ENCODE measurements at places on chromosomes 13 and 19.

DNA sequence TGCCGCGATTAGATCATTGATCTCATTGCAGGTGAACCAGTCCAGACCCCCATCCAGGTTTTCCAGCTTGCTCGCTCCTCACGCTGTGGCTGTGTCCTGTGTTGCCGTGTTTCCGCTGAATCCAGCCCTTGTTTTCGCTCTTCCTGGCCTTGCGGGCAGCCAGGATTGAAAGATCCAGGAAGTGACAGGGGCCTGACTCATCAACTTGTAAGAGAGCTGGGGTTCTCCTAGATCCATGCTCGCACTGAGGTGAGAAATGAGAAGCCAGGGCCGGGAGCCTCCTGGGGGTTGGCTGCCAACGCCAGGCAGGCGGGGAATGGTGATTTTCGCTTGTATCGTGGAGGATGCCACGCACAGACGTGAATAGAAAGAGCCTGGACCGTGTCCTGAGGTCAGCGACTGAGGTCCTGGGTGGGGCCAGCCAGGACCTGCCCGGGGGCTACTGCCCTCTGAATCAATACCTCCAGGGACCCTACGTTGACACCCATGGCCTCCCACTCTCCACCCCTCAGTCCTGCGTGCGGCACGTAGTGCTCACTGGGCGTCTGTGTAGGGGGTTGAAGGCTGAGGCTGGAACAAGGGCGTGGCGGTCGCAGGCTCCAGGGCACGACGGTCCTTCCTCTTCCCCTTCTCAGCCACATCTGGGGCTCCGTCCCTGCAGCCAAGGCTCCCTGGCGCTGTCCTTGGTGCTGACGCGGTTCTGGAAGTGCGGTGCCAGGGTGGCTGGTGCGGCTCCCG lies 7.3 kb upstream of the PTPRH start:
- DNase-seq: peak; percentile 93

GRCh38 chr13:111620586-111620985 lies 300.1 kb downstream of the TEX29 start:
- DNase-seq: no peak

GRCh38 chr19:55206664-55207500 lies 2.4 kb downstream of the PTPRH start:
- no peak for DNase-seq

GRCh38 chr13:95708391-95708774 lies 31.4 kb downstream of the DNAJC3 start:
- no peak for DNase-seq

DNA sequence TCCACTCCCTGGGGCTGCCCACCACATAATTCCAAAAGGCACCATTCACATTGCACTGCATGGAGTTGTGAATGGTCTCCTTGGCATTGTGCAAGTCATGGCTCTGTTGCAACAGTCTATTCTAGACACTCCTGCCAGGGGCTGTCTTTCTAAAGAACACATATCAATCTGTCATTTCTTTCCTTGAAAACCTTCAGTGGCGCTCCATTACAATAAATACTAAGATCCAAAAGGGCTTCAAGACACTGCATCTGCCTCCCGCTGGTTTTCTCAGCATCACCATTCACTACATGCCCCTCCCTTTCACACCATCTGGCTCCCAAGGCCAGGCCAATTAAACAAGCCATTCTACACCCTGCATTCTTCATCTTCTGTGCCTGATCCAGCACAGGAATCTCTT lies 32.2 kb upstream of the TM9SF2 start:
- DNase-seq: no peak

DNA sequence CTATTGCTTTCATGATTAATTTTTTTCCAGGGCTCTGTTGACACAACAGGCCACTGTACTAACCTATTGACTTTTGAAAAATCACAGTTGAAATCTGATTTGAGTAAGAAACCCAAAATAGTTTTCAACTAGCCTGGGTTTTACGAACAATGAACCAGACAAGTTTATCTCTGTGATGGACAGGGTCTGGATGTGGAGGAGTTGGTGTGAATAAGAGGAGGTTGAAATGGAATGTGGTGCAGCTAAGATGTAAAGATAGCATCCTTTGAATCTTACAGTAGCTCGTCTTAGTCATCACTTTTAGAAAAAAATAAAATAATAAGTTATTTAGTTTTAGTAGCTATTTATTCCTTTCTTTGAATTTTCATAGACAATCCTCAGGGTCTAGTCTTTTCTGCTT lies 8.3 kb upstream of the OXGR1 start:
- no peak for DNase-seq

DNA sequence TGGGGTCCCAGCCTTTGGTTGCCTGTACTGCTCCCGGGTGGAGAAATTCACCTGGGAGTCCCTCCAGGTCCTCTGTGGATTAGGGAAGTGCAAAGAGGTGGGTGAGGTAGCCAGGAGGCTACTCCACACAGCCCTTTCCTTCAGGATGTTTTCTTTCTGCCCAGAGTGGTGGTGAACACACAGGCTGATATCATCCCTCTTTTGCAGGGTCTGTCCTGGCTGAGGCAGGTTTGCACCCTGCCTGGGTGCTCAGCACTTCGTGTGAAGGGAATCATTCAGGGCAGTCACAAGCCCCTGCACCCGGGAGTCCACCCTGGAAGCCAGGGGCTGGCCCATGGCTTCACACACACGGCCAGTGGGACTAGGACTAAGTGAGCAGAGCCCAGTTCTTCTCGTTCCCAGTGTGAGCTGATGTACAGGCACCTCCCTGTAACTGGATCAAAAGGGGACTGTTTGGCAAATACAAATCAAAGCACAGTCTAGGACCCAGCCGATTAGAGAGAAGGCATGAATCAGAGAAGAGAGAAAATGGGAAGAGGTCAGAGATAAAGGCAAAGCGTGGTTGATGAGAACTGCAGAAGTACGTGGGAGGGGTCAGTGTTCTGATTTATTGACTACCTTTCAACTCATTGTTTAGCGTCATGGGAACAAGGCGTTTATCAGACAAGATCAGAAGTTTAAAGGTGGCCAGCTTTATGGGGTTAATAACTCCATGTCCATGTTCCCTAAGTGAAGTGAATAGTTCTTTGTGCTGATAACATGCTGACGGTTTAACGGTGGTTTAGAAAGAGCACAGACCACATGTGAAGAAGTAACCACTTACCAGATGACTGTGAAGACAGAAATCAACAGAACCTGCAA lies 30.4 kb upstream of the SPATA13 start:
- DNase-seq: no peak

DNA sequence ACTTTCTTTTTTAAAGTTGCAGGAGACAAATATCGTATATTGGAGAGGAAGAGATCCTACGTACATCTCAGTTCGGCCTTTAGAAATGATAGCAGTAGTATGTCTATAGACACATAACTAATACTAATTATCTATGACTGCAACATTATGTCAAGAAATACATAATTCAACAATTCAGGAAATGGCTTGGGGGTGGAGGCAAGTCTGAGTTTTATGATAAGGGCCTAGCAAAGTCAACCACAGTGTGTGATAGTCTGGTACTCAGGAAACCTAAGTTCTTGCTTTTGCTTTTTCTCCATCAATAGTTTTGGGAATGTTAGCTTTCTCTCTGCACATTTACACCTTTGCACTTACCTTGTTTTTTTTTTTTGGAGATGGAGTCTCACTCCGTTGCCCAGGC lies 27.5 kb upstream of the OBI1 start:
- no peak for DNase-seq

- DNase-seq: no peak
These were observed 6.8 kb upstream of the CEACAM18 start for GRCh38 chr19:51471527-51471926.

DNA sequence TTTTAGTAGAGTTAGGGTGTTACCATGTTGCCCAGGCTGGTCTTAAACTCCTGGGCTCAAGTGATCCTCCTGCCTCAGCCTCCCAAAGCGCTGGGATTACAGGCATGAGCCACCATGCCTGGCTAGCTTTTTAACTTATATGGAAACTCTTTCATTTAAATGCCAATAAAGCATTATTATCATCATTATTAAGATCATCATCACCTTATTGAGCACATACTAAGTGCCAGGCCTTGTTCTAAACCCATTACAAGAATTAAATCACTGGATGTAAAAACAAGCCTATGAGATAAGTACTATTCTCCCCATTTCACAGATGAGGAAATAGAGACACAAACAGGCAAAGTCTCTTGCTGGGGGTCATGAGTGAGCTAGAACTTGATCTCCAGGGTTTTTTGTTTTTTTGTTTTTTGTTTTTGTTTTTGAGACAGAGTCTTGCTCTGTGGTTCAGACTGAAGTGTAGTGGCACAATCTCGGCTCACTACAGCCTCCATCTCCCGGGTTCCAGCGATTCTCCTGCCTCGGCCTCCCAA lies 1.3 kb downstream of the GMFG start:
- DNase-seq: no peak

DNA sequence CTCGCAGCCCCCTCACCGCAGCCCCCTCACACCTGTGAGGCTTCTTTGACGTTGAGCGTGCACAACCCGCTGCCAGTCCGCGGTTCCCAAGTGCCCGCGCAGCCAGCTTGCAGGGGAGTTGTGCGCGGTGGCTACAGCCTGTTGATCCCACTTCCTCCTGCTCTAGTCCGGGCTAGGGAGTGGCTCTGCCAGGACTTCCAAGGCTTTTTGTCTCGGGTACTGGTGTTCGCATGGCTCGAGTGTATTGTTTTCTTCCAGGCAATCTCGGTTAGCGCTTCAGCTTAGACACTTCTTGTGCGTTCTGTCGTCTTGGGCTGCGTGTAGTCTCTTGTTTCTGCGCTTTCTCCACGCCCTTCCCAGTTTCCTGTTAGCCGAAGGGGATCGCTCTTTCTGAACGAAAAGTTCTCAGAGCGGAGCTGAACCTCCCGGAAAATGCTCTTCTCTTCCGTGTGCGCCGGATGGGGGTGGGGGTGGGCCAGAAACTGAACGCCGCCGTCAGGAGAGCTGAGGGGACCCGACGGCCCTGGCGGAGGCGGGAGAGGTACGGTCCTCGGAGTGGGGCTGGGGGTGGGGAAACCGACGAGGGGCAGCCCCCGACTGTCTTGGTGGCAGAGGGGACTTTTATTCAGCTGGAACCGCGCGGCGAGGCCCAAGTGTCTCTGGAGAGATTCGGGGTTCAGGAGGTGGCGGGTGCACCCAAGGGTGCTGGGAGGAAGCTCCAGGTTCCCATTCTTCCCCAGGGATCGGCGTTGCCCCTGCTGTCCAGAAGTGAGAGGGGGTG lies 697 bp upstream of the DGKH start:
- no peak for DNase-seq

GRCh38 chr13:44259045-44260027 lies 114.3 kb upstream of the SERP2 start:
- DNase-seq: no peak

GRCh38 chr13:74889321-74889720 lies 592.6 kb downstream of the TBC1D4 start:
- DNase-seq: no peak

DNA sequence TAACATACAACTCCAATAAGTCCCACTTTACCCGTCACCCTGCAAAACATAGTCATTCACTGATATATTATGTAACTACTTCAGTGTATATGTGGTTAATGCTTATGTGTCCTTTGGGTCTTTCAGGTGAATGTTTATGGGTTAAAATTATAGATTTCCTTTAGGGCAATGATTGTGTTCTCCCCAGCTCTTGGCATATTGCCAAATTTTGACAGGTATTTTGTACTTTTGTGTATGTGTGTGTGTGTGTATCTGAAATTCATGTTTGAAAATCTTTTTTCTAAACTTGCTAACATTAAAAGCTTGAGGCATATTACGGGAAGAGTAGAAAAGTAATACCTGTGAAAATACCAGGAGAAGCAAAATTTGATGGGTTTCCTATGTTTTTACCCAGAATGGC lies 8.2 kb downstream of the CDK8 start:
- no peak for DNase-seq

DNA sequence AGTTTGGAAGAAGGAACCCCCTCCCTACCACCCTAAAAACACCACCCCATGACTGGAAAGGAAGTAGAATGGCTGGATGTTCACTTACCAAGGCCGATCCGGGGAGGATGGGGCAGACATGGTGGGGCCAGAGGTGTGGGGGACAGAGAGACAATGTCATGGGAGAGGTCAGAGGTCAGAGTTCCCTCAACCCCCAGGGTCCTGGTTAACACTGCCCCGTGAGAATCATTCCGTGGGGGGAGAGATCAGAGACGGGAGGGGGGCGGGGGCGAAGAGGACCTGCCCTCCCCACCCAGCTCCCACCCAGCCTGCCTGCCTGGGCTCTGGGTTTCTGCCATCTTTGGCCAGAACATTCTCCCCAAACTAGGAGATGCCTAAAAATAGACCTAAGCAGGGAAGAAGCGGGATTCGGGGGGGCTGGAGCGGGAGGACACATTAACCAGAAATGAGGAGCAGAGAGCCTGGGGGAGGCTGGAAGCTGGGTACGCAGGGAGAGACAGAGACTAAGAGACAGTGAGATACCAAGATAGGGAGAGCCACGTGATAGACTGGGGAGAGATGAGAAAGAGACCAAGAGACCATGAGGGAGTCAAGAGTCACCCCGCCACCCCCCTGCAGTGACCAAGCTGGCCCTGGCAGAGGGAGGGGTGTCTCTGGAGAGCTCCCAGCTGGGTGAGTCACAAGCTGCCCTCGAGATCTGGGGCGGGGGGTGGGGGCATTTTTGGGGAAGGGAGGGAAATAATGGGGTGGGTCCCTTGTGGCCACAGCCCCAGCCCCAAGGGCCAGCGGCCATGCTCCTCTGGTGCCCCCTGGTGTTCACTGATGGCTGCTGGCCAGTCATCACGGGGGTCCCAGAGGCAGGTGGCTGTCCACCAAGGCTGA lies 6.1 kb upstream of the KANK2 start:
- DNase-seq: no peak

GRCh38 chr13:59679254-59679653 lies 484.5 kb downstream of the DIAPH3 start:
- DNase-seq: no peak

- DNase-seq: no peak
These were observed 1.3 kb upstream of the SIGLEC9 start for GRCh38 chr19:51123381-51123800.

DNA sequence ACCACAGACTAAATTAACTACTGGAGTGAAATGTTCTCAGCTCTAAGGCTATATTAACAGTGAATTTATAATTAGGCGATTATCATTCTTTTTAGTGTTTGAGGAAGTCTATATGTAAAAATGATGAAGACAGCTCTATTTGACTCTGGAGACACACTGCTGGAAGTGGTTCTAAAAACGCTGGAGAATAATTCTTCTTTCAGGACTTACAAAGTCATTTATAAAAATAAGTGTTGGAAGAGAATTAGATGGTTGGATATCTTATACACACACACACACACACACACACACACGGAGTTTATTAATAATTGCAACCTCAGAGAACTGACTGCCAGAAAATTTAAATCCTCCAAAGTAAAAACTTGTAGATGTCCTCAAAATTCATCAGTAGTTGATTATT lies 1171.3 kb downstream of the EFNB2 start:
- DNase-seq: no peak

DNA sequence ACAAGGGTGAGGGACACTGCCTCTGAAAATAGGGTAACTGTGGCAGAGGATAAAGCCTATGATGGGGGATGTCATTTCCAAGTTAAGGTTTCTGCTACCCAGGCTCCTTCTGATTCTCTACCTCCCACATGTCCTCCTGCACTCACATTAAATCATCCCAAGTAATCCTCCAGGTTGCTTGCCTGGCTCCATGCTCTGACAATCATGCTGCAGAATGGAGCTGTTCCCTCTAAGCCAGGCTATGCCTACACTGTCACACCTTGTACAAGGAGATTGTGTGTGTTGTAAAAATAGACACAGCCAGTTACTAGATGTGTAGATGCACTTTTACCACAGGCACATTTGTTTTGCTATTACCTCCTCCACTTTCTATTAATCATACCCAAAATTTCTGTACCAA lies 8.0 kb downstream of the ZNF416 start:
- DNase-seq: no peak

GRCh38 chr13:105672881-105673280 lies 862.6 kb downstream of the EFNB2 start:
- DNase-seq: no peak
